T-helper 9 cell (primary cell): ENCODE measurements at places on chromosomes 6 and 20.
A peak's percentile ranks its signal among the peaks of the same experiment; 100 is the strongest.

- DNase-seq = peak; percentile 23
Measured at GRCh38 chr6:41182069-41183034, 18.6 kb downstream of the TREML2 start.

GRCh38 chr6:34546551-34547321, 9.4 kb downstream of the SPDEF start:
- no peak for DNase-seq

DNA sequence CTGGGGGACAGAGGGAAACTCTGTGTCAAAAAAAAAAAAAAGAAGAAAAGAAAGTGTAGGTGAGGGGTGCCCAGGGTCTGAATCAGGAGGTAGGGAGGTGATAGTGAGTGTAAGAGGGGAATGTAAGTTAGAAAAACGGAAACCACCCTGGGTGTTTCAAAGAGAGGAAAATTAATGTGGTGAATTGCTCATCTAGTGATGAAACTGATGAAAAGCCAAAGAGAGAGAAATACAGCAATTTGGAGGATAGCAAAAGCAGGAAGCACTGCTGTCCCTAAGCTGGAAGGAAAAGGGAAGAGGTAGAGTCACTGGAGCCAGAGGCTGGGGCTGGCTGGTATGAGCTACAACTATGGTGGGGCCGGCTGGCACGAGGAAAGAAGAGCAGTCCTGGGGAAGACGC, 85.0 kb upstream of the CEP85L start:
- no peak for DNase-seq

DNA sequence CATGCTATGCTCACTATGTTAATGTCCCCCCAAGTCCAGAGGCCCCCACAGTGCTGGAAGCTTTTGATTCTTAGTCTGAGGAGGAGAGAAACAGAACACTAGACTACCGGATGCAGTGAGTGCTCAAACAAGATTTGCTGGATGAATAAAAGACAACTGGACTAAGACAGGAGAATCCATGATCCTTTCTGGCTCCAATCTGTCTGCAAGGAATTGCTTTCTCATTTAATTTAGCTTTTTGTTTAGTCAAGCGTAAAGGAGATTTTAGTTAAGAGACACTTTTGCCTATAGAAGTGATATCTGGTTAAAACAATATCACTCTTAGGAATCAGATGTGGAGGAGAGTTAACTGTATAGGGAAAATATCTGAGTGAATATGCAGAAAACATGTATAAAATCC, 13.5 kb downstream of the LYRM4 start:
- DNase-seq = no peak

DNA sequence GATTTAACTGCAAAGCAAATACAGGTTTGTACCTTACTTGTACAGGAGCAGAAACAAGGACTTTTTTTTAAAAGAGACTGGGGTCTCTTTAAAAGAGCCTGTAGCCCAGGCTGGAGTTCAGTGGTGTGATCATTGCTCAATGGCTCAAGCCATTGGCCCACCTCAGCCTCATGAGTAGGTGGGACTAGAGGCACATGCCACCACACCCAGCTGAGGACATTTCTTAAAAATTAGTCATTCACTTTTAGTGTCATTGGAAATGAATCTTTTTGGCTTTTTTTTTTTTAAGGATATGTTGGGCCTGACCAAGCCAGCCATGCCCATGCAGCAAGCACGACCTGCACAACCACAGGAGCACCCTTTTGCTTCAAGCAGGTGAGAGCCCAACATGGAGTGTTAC, 16.9 kb downstream of the SEC23B start:
- DNase-seq = no peak

GRCh38 chr6:147508866-147509608, 547 bp downstream of the SAMD5 start:
- DNase-seq = no peak

GRCh38 chr6:148513145-148514071, 170.8 kb downstream of the SASH1 start:
- no peak for DNase-seq

DNA sequence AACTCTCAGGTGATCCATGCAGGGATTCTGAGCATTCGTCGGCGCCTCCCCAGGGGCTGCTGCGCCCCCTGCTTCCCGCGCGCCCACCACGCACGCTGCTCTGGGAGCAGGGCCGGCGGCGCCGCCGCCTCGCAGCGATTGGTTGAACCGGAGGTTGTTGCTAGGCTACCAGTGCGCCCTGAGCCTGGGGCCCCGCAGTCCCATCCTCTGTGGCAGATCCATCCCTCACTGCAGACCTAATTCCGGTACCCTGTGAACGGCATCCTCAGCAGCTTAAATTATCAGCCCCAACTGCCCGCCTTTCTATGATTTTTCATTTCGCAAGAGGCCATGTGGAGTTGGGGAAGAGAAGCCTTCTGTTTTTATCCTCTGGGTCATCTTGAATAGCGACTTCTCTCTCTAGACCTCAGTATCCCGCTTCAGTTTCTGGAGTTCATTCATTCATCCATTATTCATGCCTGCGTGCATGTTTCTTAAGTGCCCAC, 15.4 kb downstream of the PNPLA1 start:
- no peak for DNase-seq

DNA sequence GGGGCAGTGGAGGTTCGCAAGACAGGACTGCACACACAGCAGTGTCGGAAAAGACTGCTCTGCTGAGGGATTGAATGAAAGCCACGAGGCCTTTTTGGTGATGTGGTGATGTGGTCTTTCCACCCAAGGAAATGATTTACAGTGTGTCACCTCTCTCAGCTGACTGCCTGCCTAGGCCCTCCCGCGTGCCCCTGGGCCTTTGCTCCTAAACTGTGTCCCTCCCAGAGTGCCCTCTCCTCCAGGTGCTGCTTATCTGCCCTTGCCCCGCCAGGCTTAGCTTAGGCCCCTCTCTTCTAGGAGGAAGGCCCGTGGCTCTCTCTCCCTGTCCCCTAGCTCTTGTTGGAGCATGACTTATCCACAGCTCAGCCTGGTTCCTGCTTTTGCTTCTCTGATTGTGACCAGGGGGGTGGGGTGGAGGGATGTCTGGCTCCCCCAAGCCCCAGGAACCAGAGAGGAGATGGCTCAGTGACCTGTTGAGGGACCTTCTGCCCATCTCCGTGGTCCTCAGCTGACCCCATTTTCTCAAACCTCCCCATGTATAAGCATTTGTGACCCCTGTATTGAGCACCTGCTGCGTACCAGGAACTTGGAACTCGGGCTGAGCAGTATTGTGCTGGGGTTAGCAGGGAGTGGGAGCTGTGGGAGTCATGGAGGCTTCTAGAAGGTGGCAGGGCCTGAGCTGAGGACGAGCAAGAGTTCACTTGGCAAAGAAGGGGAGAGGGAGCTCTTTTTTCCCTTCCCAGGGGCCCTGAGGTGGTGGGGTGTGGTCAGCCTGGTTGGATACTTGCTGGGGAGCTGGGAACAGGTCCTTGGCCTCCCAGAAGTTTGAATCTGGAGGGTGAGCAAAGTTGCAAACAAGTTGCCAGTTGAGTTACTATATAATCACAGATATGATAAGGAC, 2.2 kb downstream of the SRC start:
- DNase-seq = no peak

- no peak for DNase-seq
Measured at GRCh38 chr6:95866732-95867131, 149.0 kb upstream of the FUT9 start.

DNA sequence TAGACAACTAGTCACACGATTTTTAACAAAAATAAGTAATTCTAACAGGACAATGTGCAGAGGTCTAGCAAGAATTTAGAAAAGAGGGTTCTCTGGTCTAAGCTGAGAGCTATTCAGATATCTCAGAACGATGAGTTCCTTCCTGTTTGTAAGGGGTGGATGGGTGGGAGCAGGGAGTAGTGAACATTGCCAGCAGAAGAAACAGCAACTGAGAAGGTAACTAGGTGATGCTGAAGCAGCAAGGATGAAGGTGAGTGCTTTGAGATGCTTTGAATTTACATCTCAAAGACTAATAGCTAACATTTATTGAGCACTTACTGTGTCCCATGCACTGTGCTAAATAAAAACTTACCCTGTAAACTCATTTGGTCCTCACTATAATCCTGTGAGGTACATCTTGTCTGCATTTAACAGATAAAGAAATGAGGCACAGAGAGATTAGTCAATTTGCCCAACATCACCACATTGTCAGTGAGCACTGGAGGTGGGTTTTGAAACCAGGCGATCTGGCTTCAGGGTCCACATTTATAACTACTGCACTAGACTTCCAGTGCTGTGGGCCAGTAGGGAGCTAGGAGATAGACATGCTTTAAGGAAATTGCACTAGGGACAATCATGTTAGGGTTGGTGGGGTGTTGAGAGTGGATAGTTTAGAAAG, 15.7 kb downstream of the BRD2 start:
- no peak for DNase-seq

GRCh38 chr6:4929097-4929718, 74.6 kb downstream of the RPP40 start:
- no peak for DNase-seq

- no peak for DNase-seq
Measured at GRCh38 chr6:115362234-115362633, 698.5 kb downstream of the FRK start.

GRCh38 chr6:99148111-99148510, 200.4 kb upstream of the FBXL4 start:
- no peak for DNase-seq

DNA sequence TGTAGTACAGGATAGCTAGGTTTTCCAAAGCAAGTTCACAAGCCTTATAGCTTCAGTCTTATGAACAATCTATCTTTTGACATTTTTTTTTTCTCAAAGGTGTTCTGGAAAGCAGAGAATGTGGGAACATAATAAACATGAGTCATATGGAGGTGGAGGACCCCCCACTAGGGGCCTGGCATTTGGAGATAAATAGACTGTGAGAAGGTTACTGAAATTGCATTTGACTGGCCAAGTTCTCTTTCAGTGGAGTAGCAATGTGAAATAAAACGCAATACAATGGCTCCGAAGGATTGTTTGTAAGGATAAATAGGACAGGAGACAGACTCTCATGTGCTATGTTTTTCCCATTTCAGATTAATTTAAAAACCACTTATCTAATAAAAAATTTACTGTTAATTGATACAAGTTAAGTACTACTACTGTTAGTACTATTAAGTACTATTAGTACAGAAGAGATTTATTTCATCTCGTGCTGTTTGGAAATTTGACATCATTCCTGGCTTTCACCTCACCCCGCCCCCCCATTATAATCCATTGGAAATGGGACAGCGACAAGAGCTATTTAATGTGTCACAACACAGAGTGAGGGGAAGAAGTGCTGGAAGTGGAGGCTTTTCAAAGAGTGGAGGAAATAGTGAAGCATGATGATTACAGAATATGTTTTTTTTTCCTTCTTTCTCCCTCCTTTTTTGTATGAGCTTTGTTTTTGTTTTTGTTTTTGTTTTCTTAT, 122.6 kb upstream of the ID4 start:
- no peak for DNase-seq

DNA sequence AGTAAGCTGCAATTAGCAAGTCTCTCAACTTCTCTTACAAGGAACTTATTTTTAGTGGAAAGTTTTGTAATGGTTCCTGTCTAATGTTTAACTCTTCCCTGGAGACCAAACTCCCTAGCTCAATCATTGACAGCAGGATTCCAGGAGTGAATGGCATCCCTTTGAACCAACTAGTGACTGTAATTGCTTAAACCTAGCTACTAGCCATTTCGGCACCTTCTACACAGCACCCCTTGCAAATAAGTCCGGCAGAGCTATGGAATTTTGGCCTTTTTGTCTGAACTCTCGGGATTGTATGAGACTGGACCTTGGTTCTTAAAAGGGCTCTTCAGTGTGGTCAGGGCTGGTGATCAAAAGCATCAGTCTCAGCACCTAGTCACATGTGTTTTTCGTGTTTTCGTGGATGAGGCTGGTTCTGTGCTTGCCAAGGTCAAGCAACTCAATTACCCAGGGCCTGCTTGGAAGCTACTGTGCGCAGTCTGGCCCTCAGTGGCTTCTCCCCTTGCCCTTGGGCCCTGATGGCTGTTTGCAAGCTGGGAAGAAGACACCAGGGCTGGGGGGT, 135.3 kb upstream of the NEDD9 start:
- DNase-seq = no peak

DNA sequence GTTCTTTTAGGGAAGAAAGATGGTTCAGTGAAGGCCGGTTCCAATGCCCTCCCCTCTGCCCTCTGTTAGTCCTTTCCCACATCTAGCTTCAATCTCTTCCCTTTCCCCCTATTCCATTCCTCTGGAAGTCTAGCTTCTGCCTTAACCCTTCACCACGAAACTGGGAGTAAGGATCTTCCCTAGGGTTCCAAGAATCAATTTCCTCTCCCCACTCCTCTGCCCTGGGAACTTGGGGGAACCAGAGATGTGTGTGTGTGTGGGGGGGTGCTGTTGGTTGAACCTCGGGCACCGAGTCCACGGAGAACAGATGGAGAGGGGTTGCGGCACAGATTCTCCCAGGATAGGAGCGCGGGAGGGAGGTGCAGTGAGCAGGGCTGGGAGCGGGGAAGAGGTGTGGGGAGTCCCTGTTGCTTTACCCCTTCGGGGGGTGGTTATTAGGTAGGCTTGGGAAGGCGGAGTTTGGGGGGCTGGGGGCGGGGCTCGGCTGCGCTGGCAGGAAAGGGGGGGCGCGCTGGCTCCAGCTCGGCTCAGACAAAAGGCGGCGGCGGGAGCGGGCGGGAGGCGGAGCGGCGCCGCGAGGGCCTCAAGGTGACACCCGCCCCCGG, at the start of gene TMEM151B:
TSS of gene TMEM151B (plus strand) at position 530 of the 605 bp plus-strand sequence. CDS start 293 bp downstream, outside the sequence.
- peak; percentile 23 for DNase-seq

DNA sequence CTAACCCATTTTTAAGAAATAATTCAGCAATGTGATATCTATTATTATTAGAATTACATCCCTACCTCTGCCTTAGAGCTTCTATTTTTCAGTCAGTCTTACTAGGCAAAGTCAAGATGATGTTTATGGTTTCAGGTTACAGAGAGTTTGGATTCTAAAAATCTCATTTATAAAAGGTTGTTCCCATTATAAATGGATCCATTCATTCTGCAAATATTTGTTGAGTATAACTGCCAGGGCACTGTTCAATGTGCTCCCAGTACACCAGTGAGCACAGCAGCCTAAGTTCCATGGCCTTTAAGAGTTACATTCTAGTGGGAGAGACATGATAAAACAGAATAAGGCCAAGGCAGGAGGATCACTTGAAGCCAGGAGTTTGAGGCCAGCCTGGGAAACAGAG, 75.9 kb upstream of the EYA4 start:
- no peak for DNase-seq

- DNase-seq = no peak
Measured at GRCh38 chr6:10414756-10415616, at the start of gene TFAP2A. Gene TFAP2A (minus strand): TSS chr6:10415074. CDS start chr6:10414991, 83 bp downstream.

GRCh38 chr20:23248461-23248882, 102.1 kb upstream of the NXT1 start:
- no peak for DNase-seq

GRCh38 chr6:17577059-17577458, 23.0 kb upstream of the FAM8A1 start:
- DNase-seq = no peak

DNA sequence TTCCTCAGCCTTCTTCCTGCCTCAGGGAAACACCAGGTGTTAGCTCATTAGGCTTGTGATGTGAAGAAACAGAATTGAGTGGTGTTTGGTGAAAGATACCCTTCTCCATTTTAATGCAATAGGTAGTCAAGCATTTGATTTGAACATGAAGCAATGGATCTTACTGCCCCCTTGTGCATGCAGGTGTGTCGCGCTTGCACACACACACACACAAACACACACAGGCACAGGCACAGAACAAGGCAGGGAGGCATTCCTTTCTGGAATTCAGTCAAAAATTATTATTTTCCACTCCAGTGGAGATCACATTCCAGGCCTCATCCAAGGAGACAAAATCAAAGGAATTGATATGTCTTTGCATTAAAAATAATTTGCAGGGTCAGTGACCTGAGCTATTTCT, 667.0 kb upstream of the MARCKS start:
- no peak for DNase-seq

GRCh38 chr6:139447656-139447975, 73.2 kb upstream of the CITED2 start:
- DNase-seq = no peak

- no peak for DNase-seq
Measured at GRCh38 chr20:4234128-4234527, 218.8 kb upstream of the RNF24 start.
